Right ventricle myocardium inferior (tissue), 1 donor: ENCODE measurements at places on chromosomes 7 and 10. TPM values are rescaled to one million over a fixed set of nuclear protein-coding genes. Genes with fewer than 3 reads are reported as not detected.
A peak's percentile ranks its signal among the peaks of the same experiment; 100 is the strongest.

The ABCB1 gene
- 4.5 TPM for total RNA-seq

DNA sequence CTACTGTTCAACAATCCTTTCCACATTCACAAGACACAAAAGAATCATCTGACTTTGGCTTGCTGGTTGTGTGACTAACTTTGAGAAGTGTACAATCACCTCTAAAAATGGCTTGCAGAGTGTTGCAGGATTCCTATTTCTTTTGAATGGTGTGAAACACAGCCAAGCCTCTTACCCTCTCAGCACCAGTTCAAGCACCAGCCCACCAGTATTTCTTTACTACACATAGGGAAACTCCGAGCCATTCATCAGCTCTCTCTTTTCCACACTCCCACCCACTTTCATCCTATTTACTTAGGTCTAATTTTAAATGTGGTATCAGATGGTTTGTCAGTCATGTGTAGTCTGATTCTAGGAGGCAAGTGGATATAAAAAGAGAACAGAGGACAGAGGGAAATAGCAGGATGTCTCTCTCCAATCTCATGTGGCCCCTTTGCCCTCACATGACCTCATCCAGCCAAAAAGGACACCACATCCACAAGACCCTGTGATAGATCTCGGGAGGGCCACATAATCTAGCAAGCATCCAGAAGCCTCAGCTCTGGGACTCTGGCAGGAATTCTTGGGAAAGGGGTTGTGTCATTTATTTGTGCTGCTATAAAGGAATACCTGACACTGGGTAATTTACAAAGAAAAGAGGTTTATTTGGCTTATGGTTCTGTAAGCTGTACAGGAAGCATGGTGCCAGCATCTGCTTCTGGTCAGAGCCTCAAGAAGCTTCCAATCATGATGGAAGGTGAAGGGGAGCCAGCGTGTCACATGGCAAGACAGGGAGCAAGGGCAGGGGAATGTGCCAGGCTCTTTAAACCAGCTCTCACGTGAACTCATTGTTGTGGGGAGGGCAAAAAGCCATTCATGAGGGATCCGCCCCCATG is 66.8 kb upstream of the NEBL start:
- no peak for DNase-seq

DNA sequence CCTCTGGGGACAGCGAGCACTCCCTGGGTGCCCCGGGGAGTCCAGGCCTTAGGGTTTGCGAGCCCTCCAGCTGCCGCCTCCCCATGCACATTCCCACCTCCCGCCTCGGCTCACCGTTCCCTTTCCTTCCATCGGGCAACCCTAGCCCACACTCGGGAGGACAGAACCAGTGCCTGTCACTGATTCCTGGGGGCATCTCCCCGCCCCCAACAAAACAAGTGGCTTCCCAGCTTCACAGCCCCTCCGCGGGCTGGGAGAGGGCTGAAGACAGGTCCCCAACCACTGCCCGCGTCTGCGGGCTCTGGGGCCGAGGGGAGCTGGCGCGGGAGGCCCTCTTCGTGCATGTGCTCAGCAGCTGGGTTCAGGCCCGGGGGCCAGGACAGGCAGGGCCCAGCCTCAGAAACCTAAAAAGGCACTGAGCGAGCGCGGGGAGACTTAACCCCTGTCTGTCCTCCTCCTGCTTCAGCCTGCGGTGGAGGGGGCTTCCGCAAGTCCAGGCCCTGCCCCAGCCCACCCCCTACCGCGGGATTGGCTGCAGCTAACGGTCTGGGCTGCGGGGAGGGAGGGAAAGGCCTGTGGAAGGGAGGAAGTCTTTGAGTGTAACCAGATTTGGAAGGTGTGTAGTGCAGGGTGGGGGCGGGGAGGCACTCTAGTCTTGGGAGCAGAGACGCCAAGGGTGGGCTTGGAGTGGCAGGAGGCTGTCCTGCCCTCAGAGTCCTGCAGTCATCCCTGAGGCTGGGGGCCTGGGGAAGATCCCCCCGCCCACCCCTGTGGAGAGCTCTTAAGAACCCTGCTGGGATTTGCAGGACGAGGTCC is 1.2 kb downstream of the FLNC start:
- DNase-seq = peak; percentile 82

DNA sequence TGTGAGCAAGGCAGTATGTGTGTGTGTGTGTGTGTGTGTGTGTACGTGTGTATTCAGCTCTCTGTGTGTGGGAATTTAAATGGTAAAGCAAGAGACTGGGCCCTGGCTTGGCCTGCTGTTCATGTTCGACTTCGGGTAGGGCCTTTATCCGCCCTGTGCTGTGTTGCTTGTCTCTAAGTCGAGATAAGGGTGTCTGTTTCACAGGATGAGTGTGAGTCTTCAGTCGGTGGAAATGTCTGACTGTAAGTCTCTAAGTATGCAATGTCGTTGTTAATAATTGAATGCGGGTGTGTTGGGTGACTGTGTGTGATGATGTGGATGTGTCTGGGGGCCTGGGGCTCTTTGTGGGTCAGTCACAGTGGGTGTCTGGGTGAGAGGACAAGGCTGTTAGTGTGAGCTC is 34.8 kb downstream of the HIF1AN start:
- no peak for DNase-seq

GRCh38 chr10:48509974-48510692 is 94.7 kb downstream of the ARHGAP22 start:
- no peak for DNase-seq

GRCh38 chr10:113091920-113092319 is 141.9 kb downstream of the TCF7L2 start:
- DNase-seq = no peak

The PILRA gene
- 3.8 TPM for total RNA-seq

DNA sequence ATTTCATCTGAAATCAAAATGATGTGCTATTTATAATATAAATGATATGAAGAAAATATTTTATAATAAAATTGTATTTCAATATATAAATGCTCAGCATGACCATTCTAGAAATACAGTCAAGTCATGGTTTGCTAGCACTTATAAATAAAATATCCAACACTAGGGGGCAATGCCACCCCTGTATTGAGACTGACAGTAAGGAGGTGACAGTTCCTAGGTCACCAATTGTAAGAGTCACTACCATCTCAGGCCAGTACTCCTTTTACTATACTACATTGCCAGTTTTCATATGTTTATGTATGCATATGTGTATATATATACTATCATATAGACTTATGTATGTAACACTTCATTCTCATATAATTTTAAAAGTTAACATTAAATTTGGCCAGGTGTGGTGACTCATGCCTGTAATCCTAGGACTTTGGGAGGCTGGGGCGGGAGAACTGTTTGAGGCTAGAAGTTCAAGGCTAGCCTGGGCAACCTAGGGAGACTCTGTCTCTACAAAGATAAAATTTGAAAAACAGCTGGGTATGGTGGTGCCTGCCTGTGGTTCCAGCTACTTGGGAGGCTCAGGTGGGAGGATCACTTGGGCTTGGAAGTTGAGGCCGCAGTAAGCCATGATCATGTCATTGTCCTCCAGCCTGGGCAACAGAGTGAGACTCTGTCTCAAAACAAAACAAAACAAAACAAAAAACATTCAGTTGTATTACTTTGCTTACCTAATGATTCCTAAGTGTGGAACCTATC is 2.4 kb upstream of the CNOT4 start:
- no peak for DNase-seq

DNA sequence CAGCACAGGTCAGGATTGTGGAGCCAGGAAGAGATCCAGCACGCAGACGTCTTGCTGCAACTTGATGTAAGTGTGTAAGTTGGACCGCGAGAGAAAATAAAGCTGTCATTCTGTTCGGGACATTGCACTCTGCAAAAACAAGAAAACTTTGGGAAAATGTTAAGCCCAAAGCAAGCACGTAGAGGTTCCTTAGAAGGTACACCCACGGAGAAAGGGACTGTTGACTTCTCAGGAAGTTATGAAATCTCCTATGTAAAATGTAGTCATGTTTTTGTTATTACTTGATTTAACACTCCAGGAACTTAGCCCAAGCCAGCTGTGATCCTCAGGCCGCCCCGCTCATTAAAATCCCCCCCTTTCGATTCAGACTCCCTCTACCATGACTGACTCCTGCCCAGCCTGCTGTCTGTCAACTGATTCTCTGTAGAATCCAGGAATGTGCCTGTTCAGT is 196.1 kb upstream of the TCF7L2 start:
- DNase-seq = no peak

GRCh38 chr7:24152356-24152755 is 131.6 kb upstream of the NPY start:
- no peak for DNase-seq

The CDC123 gene
- total RNA-seq = 48.6 TPM

DNA sequence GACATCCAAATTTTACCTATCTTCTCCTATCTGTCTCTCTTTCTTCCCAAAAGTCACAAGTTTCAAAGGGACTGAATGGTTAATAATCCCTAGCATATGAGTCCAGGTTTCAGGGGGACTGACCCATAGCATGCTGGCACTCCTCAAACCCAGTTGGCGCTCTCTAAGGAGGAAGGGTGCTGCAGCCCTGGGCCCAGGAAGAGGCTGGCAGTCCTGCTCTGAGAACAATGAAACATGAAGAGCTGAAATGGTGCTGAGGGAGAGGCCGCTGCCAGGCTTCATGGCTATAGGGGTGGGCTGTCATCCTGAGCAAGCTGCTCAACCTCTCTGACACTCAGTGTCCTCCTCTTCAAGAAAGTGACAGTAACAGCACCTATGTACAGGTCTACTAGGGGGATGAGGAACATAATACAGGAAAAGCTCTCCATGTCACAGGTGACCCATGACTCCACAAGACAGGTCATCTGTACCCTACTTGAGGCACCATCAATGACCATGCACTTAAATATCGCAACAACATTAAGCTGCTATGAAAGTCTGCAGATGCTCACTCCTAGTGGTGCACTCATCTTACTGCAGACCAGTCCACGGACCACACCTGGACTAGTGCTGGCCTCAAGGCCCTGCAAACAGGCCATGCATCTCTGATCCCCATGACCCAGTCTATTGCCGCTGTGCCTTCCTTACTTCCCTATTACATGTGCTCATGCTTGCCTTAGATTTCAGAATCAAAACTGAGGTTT is 17.0 kb downstream of the COBL start:
- DNase-seq = no peak

- DNase-seq = no peak
Measured at GRCh38 chr10:94496646-94497045, 48.9 kb upstream of the HELLS start.

- DNase-seq = peak; percentile 65
Measured at GRCh38 chr10:132421847-132422751, 25.1 kb downstream of the PWWP2B start.

The SH2D4B gene
- not detected for total RNA-seq

The ENTPD7 gene
- total RNA-seq = 1.4 TPM

The CREM gene
- 63.7 TPM for total RNA-seq

- no peak for DNase-seq
Measured at GRCh38 chr10:25954851-25955250, 20.8 kb downstream of the MYO3A start.

GRCh38 chr10:21493784-21494183 is 31.7 kb downstream of the SKIDA1 start:
- DNase-seq = no peak

- DNase-seq = no peak
Measured at GRCh38 chr10:31314256-31315150, 4.5 kb upstream of the ZEB1 start.

The CALHM3 gene
- total RNA-seq = not detected

GRCh38 chr10:123550675-123551096 is 115.5 kb upstream of the GPR26 start:
- DNase-seq = no peak

- DNase-seq = no peak
Measured at GRCh38 chr7:36203071-36203790, 50.2 kb downstream of the EEPD1 start.

GRCh38 chr10:17234431-17234945 is 6.4 kb downstream of the VIM start:
- DNase-seq = no peak

The MACC1 gene
- 0.16 TPM for total RNA-seq

- no peak for DNase-seq
Measured at GRCh38 chr10:14584661-14585060, 190.0 kb downstream of the FAM107B start.

DNA sequence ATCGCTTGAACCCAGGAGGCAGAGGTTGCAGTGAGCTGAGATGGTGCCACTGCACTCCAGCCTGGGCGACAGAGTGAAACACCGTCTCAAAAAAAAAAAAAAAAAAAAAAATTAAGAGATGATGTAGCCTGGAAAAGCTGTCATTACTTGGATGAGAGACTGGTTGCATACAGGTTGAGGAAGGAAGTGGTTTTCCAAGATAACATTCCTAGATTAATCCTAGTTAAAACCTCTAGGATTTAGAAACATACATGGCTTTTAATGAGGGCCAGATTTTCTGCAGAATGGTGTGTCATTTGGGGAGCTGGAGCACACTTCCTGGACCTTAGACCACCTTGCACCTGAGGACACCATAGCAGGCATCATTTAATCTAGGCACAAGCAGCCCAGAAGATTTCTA is 17.8 kb downstream of the VWA2 start:
- no peak for DNase-seq

DNA sequence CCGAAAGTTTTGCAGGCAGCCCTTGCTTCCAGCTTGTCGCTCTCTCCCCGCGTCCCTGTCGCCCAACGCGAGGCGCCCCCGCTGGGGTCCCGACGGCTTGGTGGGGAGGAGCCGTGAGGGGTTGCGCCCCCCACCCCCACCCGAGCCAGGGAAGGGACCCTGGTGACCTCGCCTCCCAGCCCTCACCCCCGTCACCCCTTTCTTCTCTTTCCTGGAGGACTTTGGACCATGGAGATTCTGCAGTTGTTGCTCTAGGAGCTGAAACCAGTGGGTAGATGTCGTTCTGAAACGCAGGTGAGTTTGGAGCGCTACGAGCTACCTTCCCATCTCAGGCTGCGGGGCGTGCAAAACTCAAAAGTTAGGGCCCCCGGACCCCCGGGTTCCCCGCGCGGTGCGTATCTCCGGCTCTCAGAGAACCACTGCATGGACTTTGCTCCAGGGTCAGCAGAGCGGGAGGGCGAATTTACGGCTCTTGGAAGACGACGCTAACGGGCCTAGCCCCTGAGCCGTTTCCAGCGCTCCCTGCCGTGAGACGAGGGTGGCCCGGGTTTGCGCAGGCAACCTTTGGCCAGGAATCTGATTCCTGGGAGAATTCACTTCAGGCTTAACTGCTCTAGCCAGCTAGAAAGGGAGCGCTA is 684 bp upstream of the ATXN7L1 start:
- DNase-seq = no peak

DNA sequence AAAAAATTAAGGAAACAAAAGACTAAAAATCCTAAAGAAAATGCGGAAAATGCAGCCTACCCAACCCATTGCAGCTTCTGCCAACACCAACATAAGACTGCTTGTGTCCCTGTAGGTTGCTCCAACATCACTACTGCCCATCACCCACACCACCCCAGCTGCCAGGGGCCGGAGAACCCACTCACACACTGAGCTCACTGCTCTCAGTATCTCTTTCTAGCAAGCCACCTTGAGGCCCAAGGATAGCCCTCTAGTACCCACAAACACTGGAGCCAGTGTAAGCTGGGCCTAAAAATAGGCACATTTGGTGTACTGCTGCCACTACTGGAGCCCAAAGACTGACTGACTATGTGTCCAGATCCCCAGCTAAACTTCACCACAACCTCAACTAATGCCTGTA is 67.3 kb downstream of the MEST start:
- no peak for DNase-seq

The C7orf57 gene
- total RNA-seq = not detected

DNA sequence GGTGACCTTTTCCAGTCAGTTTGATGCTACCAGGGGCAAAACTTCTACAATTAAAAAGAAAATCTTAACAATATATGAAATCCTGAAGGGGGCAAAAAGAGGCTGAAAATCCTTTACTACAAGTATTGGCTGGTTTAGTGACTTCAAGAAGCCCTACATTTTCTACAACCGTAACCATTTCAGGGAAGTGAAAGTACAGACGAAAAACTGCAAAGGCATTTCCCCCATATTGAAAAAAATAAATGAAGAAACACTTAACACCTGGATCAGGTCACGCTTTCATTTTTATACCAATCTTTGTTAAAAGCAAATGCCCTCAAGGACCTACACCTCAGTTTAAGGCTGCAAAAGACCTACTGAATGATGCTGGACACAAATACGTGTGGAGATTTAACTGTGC is 38.6 kb downstream of the IL6 start:
- no peak for DNase-seq
